Hepatocyte (in vitro differentiated cells): ENCODE measurements at places on chromosomes 5 and 9.

- peak overlapping the region; percentile 99 for H3K27ac ChIP-seq
- H3K4me1 ChIP-seq, result peaks cover 13% of the 10 kb centered on the region
- no peaks in the 10 kb centered on the region for H3K36me3 ChIP-seq
- H3K4me3 ChIP-seq, result peak overlapping the region; percentile 64
These were observed 1.1 kb downstream of the DNAJC21 start for GRCh38 chr5:34930462-34930844.

- no peak overlapping the region for H3K27ac ChIP-seq
- no peak for DNase-seq
- no peaks in the 10 kb centered on the region for H3K36me3 ChIP-seq
- H3K4me3 ChIP-seq, result no peak overlapping the region
These were observed 231.0 kb downstream of the ESM1 start for GRCh38 chr5:54754420-54754819.

DNA sequence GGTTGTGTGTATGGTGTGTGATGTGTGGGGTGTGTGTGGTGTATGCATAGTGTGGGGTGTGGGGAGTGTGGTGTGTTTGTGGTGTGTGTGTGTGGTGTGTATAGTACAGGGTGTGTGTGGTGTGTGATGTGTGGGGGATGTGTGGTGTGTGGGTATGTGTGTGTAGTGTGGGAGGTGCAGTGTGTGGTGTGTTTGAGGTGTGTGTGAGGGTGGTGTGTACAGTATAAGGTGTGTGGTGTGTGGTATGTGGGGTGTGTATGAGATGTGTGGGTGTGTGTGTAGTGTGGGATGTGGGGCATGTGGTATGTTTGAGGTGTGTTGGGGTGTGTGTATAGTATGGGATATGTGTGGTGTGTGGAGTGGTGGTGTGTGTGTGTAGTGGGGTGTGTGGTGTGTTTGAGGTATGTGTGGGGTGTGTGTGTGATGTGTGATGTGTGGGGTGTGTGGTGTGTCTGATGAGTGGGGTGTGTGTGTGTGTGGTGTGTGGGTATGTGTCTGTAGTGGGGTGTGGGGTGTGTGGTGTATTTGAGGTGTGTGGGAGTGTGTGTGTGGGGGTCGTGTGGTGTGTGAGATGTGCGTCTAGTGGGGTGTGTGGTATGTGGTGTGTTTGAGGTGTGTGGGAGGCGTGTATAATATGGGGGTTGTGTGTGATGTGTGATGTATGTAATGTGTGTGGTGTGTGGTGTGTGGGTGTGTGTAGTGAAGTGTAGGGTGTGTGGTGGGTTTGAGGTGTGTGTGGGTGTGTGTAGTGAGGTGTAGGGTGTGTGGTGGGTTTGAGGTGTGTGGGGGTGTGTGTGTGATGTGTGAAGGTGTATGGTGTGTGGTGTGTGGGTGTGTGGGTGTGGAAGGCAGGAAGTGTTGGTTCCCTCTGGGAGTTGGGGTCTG, 8.6 kb downstream of the ECSCR start:
- H3K4me3 ChIP-seq, result no peak overlapping the region
- no peaks in the 10 kb centered on the region for H3K36me3 ChIP-seq
- H3K27me3 ChIP-seq, result no peaks in the 10 kb centered on the region
- DNase-seq, result no peak
- no peak overlapping the region for H3K27ac ChIP-seq

- H3K36me3 ChIP-seq, result no peaks in the 10 kb centered on the region
- no peaks in the 10 kb centered on the region for H3K4me1 ChIP-seq
- no peaks in the 10 kb centered on the region for H3K27me3 ChIP-seq
- no peak overlapping the region for H3K4me3 ChIP-seq
These were observed 24.9 kb downstream of the MELK start for GRCh38 chr9:36597412-36598178.

DNA sequence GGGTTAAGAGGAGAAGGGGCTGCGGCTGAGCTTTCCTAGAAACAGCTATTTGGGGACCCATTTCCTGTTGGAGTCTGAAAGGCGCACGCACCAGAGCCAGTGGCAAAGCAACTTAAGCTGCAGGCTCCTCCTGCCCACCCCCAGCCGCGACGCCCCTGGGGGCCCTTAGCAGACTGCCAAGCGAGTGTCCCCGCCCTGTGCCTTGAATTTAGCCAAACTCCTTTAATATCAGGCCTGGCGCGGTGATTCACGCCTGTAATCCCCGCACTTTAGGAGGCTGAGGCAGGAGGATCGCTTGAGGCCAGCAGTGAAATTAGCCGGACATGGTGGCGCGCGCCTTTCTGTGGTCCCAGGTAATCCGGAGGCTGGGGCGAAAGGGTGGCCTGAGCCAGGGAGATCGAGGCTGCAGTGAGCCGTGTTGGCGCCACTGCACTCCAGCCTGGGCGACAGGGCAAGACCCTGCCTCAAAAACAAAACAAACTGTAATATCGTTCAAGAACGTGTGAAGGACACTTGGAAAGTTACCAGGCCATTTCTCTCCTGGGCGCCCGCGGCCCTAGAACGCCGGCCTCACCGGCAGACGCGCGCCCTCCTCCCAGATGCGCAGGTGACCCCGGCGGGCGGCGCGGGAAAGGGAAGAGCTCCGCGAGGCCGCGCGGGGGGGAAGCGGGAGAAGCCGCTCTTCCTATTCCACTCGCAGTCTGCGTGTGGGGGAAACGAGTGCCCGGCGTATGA, 1.0 kb upstream of the F2R start:
- H3K4me3 ChIP-seq, result peak overlapping the region; percentile 4
- no peak overlapping the region for H3K27ac ChIP-seq
- H3K4me1 ChIP-seq, result peaks cover 4% of the 10 kb centered on the region
- peak; percentile 49 for DNase-seq
- no peaks in the 10 kb centered on the region for H3K36me3 ChIP-seq
- peaks cover 8% of the 10 kb centered on the region for H3K27me3 ChIP-seq

GRCh38 chr5:174355208-174355612, 309.7 kb downstream of the NSG2 start:
- peaks cover 6% of the 10 kb centered on the region for H3K4me1 ChIP-seq
- no peak overlapping the region for H3K4me3 ChIP-seq
- DNase-seq, result peak; percentile 66
- H3K27me3 ChIP-seq, result no peaks in the 10 kb centered on the region
